ENCODE measurements at places on chromosomes 5 and 9.

DNA sequence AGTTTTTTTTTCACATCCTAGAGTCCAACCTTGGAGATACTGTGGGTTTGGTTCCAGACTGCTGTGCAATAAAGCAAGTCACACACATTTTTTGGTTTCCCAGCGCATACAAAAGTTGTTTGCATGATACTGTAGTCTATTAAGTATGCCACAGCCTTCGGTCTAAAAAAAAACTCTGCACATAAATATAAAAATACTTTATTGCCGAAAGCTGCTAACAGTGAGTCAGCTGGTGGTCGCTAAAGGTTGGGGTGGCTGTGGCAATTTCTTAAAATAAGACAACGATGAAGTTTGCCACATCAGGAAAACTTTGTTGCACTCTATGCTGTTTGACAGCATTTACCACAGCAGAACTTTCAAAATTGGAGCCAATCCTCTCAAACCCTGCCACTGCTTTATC lies 37.4 kb downstream of the UBQLN1 start:
- no peak for DNase-seq

- peak; percentile 26 for DNase-seq
Measured at GRCh38 chr5:142360607-142361120, 35.8 kb upstream of the SPRY4 start.

- DNase-seq: peak; percentile 72
Measured at GRCh38 chr5:35089334-35090314, 41.9 kb upstream of the AGXT2 start.

- DNase-seq: peak; percentile 93
Measured at GRCh38 chr5:54517512-54518145, at the start of gene SNX18. Gene SNX18 (plus strand): TSS chr5:54517759. CDS start chr5:54517953, 194 bp downstream.

DNA sequence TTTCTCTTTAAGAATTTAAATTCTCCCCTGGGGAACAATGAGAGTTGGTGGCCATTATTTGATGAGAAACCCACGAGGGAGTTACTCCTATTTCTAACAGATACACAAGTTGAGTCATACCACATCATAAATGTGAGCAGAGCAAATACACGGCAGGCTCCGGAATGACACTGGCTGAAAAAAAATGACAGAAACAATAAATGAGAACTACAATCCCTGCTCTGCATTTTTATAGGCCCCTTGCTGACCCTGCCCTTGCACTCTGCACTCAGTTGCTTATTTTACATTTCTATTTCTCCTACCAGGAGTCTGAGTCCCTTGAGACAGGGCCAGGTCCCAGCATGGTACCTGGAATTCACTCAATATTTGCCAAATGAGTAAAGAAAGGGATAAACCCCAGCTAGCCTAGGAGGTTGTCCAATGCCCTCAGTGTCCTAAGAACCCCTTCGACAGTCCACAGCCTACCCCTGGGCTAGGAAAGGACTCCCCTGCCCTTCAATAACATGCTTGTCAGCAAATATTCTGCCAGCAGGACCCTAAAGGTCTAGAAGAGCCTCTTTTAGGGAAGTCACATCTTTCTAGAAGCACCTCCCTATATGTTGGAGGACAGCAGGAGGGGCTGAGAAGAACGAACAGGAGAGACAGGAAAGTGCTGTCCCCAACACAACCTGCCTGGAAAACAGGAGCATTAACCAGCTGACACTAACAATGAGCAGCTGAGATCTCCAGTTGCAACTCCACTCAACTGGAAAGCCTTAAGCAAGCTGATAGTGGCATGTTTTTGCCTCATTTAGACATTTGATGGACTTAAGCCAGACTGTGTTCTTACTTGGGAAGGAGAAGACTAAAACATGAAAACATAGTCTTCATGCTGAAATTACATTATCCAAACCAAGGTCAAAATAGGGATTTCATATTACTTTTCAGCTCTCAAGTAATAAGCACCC lies 191.2 kb downstream of the ACTL7B start:
- DNase-seq: no peak

GRCh38 chr9:112038017-112038408 lies 137.1 kb downstream of the SUSD1 start:
- no peak for DNase-seq

DNA sequence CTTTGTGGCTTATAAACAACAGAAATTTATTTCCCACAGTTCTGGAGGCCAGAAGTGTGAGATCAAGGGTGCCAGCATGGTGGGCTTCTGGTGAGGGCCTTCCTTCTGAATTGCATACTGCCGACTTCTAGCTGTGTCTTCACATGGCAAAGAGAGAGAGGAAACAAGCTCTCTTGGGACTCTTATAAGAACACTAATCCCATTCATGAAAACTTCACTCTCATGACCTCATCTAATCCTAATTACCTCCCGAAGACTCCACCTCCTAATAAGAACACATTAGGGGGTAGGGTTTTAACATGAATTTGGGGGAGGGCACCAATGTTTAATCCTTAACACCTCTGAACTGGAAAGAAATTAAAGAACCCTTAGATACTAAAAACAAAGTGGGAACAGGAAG lies 75.9 kb upstream of the MINAR2 start:
- no peak for DNase-seq

DNA sequence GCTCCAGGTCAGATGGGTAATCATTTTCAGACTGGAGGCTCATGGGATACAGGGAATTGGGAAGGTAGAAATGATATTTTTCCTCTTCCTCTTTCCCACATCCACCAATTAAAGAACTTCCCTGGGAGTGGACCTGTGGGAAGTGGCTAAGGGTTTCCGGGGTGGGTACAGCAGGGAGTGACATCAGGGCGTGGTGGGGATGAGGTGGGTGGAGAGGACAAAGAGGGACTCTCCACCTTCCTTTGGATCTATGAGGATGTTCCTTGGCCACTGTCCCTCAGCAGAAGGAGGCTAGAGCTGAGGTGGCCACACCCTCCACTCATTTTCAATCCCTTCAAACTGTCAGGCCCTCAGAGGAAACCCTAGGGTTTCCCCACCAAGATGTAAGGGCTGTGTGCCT lies 54.7 kb downstream of the IRF1 start:
- DNase-seq: no peak

- DNase-seq: no peak
Measured at GRCh38 chr9:38079461-38080031, 10.5 kb upstream of the SHB start.

DNA sequence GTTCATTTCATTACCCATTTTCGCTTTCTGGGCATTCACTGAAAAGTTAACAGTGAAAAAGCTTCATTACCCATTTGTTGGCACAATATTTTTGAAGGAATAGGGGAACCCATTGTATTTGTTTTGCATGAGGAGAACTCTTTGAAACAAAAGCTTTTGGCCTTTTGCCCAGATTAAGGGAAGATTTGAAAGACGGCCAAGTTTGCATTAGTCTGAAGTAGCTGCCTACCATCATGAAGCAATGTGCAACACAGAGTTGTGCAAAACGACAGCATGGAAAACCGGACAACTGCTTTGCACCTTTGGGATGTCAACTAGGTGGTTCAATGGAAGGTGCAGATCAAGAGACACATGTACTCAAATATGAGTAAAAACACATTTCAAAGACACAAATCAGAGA lies 84.9 kb downstream of the TRPM3 start:
- peak; percentile 14 for DNase-seq

GRCh38 chr5:55594671-55595070 lies 59.9 kb upstream of the PLPP1 start:
- no peak for DNase-seq

DNA sequence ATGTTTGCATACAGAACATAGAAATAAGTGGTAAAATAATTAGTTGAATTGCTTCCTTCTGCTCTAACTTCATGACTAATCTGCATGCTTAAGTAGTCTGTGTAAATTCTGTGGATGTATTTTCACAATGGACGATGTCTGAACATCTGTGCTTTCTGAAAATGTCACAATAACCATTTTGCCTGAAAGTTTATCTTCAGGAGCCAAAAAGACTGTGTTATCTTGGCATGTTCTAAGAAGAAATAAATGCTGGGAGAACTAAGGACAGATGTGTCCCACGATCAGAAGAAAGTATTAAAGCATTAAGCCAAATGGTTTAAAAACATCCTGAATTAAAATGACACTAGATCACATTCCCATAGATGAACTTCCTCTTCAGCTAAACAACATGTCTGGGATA lies 397.6 kb downstream of the SPOCK1 start:
- DNase-seq: no peak

DNA sequence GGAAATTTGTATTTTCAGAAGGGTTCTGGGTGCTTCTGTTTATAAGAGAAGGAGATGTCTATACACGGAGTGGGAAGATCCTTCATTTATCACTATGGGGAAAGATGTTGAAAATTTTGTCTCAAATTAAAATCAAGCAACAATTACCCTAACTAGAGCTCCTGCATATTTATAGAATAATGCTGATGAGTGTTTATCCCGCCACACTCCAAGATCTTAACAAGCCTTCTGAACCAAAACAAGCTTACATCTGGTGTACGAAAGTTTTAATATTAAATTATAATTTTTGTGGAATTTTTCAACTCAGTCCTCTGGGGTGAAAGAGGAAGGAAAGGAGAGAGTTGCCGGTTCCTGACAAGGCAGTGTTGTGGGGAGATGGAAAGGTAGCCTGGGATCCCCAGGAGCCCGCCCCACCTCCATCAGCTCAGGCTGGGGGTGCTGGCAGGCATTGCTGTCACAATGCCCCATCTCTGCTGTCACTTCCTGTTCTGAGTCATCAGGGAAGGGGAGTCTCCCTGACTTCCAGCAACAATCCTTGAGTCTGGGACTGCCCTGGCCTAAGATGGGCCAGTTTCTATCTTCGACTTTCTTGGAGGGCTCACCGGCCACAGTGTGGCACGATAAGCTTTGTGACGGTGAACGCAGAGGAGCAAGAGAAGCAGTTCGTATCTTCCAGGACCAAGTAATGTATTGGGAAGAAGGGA lies 64.5 kb downstream of the ERAP1 start:
- peak; percentile 15 for DNase-seq

- DNase-seq: peak; percentile 73
Measured at GRCh38 chr9:137280474-137281344, 3.2 kb downstream of the TOR4A start.

DNA sequence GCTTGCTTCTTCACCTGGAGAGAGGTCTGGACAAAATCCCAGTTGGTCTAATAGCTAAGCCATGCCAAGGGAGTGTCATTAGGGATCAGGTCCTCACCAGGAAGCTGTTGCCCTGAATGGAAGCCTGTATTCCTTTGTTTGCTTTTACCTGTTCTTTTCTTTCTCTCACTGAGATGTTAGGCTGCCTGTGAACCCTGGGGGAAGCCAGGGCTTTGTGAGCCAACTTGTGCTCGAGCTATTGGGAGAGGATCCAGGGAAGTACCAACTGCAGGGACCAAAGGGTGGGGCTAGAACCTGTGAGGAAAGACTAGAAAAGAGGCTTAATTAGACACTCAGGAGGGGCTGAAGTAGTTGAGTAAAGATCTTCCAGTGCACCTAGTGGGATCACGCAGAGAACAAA lies 451.2 kb upstream of the TLE4 start:
- no peak for DNase-seq

DNA sequence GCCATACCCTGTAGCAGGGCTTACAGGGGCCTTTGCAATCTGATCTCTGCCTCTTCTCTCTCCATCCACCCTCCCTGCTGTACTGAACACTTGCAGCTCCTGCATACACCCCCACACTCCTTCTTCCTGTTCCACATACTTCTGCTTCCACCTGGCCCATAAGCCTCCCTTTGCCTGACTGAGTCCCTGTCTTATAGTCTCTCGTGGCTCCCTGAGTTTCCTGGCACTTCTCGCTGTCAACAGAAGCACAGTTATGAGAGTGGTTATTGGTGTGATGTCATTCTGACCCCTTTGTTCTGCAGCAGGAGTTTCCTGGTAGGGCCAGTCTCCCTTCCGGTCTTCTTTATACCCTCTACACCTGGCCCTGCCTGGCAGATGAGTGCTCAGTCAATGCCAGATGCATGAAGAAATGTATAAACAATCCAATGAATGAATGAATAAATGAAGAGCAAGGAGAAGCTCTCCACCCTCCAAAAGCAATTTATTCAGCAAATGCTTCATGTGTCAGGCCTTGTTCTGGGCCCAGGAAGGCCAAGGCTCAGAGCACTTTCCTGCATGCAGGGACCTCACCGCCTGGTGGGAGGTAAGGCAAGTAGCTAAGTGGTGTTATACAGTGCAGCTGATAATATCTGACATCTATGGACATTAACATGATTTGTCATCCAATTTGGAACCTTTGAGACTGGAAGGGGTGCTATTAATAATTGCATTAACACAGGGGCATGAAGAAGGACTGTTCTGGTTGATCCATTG lies 20.5 kb upstream of the CSF1R start:
- no peak for DNase-seq

Data from iPS-NIHi11 (cell line).